ENCODE measurements at places on chromosomes 16 and 17. TPM values are rescaled to one million over a fixed set of nuclear protein-coding genes. Genes with fewer than 3 reads are reported as not detected.

MYH2 gene
- 0.56 TPM for total RNA-seq

DNA sequence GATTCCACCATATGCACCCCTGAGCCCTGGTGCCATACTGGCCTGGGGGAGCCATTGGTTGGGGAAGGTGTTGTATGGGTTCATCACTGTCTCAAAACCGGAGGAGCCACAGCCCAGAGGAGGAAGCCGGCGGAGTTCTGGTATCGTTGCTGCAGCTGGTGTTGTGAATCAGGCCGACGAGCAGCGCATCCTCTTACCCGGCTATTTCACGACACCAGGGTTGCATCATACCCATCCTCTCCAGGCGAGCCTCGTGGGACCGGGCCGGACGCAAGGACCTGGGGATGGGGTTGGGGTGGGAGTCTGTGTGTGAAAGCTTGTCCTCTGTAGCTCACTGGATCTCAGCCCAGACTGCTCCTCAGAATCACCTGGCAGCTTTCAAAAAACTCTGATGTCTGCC is 6.6 kb upstream of the SLC12A3 start:
- no peak for ATAC-seq

- no peak for ATAC-seq
These were observed 323.3 kb upstream of the TNRC6C start for GRCh38 chr17:77635176-77635575.

DNA sequence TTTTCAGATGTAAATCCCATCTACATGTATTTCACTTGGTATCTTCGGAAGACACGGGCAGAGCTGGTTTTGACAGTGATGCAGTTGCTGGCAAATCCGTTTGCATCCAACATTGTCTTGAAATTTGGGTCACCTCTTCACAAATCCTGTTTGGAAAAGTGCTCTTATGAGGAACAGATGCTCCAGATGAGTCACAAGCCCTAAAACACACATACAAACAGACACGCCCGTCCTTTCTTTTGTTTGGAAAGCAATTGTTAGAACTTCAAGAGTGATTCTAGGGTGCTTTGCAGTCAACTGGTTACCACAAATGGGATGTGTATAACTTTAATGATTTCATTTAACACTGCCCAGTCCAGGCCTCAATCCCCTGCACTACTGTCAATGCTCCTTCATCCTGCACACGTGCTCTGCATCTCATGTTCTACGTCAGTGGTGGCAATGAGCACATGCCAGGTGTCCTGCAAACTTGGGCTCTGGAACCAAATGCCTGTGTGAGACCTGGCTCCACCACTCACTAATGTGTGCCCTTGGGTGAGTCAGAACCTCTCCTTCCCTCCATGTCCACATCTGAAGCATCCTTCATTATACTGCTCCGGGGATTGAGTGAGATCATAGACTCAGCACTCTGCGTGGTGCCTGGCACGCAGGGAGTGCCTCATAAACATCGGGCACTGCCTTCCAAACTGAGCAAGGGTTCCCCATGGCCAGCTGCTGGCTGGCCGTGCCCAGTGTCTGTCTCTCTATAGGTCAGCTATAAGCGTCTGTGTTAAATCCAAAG is 19.3 kb upstream of the FOXF1 start:
- no peak for ATAC-seq

All from esophagus mucosa (tissue), 1 donor.